Fibroblast of skin of left quadriceps (primary cell): ENCODE measurements at places on chromosomes 12 and 14.
A peak's percentile ranks its signal among the peaks of the same experiment; 100 is the strongest.

- DNase-seq: no peak
Measured at GRCh38 chr12:121512561-121512960, 68.3 kb downstream of the KDM2B start.

DNA sequence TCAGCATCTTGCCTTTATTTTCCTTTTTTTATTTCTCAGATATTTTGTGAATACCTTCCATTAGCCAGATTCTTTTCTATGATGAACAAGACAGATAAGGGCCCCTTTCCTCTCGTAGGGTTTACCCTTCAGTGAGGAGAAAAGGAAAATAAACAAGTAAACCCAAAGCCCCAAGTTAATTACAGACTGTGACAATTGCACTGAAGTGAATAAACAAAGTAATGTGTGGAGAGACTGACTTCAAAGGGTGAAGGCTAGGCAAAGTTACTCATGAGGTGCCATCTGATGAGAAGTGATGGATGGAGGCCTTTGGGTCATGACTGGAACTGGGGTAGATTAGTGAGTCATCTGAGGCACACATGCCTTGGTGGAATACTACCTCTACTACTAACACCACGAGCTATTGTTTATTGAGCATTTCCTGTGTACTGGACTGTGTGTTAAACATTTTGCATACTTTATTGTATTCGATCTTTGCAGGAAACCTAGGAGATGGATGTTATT is 143.4 kb upstream of the PRICKLE1 start:
- DNase-seq: no peak

DNA sequence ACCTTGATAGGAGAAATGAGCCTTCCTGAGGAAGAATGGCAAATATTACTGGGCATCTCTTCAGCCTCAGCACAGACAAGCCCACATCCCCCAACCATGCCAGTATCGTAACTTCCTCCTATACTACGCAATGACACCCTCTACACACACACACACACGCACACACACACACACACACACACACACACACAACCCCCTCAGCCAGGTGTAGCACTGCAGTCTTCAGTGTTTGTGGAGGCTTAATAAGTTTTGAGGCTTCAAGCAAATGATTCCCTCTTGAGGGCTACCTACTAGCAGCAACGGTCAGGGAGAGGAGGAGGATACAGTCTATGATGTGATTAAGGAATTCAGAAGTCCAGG is 1.6 kb downstream of the DGKA start:
- DNase-seq: no peak

- no peak for DNase-seq
Measured at GRCh38 chr12:41286426-41286825, 98.3 kb downstream of the PDZRN4 start.

DNA sequence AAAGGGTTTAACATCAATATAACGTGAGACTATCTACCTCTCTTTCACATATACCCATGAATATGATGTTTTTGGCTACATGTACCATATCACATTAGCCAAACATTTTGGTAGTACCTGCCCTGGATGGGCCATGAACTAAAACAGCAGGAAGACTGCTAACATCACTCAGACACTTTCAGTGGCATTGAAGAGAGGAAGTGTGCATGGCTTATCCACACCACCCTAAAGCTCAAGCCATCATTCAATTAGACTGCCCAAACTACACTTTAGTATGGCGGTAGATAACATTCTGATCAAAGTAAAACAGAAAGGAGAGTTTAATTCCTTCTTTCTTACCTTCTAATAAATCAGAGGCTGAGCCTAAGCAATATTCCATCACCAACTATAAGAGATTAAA is 103.0 kb downstream of the PEBP1 start:
- DNase-seq: no peak

- no peak for DNase-seq
Measured at GRCh38 chr14:58488550-58488949, 61.0 kb downstream of the KIAA0586 start.

GRCh38 chr12:53287741-53288216 is 7.6 kb upstream of the PFDN5 start:
- DNase-seq: peak; percentile 24

DNA sequence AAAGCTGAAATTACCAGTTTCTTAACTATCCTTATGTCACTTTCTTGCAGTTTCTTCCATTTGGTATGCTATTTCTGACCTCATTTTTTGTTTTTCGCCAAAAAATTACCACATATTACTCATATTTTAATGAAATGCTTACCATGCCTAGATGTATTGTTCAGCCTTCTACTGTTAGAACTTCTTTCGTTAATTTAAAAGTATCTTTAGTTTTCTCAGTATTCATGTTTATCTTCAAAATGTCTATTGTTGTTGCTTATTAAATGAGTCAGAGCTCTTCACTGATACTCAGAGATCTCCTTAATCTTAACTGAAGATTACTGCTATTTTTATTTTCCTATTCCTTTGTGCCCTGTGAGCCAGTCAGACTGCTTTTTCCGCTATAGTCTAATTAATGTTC is 20.5 kb downstream of the RAP1B start:
- no peak for DNase-seq

DNA sequence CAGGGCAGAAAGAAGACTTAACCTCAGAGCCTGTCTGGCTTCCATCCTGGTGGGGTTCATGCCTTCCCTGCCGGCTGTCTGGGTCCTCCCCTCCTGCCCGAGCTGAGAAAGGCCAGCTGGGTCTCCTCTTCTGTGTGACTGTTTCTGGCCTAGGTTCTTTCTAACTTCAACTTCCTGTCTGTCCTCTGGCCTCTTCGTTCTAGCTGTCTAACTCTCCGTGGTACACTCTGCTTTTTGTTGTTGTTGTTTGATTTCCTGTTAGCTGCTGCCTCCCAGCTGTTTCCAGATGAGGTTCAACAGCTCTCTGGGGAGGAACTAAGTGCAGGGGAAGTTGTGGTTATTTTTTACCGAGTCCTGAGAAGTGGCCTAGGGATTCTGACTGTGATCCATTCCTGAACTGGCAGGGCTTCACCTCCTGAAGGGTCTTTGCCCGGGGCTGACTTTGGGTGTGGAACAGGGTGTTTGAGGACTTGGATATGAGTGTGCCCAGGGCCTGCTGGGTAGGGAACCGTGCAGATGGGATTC is 3.2 kb downstream of the MLXIP start:
- DNase-seq: no peak

- DNase-seq: no peak
Measured at GRCh38 chr14:99792210-99792535, 1.0 kb upstream of the EML1 start.

GRCh38 chr14:58151133-58152013 is 640 bp downstream of the ARMH4 start:
- DNase-seq: no peak

- DNase-seq: no peak
Measured at GRCh38 chr12:117882181-117882580, 86.6 kb downstream of the KSR2 start.

- no peak for DNase-seq
Measured at GRCh38 chr12:101566318-101566717, 28.5 kb upstream of the MYBPC1 start.

GRCh38 chr12:104143002-104143401 is 5.0 kb upstream of the NFYB start:
- DNase-seq: no peak

GRCh38 chr12:55972456-55972855 is 1.4 kb upstream of the RAB5B start:
- no peak for DNase-seq

GRCh38 chr12:76820888-76821482 is 57.1 kb downstream of the ZDHHC17 start:
- peak; percentile 10 for DNase-seq

DNA sequence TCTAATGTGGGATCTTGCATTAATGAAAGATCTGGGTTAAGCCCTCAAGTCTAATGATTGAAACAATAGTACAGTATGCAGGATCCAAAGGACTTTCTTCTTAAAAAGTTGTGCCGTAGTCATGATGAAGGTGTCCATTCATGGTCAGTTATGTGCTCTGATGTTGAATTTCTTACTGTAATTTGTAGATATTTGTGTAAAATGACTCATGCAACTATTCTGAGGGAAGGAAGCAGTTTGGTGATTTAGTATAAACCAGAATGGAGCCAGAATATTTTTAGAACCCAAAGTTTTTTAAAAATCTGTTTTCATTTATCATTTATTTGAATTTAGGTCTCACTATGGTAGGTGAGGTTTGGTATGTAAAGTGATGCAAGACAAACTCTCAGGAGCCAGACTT is 151.2 kb downstream of the AKAP6 start:
- no peak for DNase-seq

DNA sequence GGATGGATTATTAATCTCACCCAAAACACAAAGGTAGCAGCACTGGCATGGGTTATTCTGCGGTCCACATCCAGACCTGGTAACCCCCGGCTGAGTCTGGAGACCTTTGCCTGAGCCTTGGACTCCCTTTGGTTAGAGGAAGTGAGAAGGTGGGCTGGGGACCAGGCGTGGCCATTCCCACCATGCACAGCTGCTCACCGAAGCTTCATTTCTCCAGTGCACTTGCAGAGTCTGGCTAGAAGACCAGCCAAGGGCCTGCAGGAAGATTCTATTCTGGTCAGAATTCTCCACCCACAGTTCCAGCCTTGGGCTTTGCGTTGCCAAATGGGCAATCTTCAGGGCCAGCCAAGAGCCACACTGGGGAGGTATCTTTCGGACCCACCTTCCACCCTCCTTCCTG is 73.0 kb downstream of the LGMN start:
- no peak for DNase-seq

DNA sequence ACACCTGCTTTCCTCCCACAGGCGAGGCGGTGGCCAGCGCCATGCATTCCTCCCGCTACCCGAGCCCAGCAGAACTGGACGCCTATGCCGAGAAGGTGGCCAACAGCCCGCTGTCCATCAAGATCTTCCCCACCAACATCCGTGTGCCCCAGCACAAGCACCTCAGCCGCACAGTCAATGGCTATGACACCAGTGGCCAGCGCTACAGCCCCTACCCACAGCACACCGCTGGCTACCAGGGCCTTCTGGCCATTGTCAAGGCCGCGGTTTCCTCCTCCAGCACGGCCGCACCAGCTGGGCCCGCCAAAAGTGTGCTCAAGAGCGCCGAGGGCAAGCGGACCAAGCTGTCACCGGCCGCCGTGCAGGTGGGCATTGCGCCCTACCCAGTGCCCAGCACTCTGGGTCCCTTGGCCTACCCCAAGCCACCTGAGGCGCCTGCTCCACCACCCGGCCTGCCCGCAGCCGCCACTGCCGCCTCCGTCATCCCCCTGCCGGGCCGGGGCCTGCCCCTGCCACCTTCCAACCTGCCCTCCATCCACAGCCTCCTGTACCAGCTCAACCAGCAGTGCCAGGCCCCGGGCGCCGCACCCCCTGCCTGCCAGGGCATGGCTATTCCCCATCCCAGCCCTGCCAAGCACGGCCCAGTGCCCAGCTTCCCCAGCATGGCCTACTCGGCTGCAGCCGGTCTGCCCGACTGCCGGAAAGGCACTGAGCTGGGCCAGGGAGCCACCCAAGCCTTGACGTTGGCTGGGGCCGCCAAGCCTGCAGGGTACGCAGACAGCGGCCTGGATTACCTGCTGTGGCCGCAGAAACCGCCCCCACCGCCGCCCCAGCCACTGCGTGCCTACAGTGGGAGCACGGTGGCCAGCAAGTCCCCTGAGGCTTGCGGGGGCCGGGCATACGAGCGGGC is 54.6 kb downstream of the FAM222A start:
- no peak for DNase-seq

DNA sequence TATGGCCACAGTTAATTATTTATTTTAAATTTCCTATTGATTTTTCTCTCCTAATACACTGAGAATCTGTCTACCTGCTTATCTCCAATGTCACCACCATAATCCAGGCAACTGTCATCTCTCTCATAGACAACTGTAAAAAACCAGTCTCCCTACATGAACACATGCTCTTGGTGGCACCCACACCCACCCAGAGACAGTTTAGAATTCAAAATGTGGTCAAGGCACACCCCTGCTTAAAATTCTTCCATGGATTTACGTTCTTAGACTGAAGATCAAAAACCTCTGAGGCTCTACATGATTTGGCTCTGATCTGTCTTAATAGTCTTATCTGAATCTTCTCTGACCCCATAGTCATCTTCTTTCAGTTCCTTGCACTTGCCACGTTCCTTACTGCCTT is 241.1 kb upstream of the ABCD2 start:
- no peak for DNase-seq

DNA sequence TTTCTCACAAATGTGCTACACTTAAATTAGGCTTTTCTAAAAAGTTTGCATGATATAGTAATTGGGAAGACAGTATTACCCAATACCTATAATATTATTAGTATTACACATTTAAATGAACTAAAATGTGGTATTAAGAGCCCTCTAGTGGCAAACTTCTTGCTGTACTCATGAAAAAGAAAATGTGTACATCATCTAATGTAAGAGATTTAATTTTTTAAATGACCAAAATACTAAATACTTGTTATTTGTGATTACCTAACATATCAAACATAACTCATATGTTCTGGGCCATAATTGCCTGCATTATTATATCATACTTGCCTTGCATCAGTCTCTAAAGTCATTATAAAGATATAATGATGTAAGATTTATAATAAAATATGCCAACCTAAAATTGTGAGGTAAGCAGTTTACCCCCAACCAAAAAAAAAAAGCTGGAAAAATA is 64.2 kb downstream of the DNAI7 start:
- DNase-seq: peak; percentile 31

DNA sequence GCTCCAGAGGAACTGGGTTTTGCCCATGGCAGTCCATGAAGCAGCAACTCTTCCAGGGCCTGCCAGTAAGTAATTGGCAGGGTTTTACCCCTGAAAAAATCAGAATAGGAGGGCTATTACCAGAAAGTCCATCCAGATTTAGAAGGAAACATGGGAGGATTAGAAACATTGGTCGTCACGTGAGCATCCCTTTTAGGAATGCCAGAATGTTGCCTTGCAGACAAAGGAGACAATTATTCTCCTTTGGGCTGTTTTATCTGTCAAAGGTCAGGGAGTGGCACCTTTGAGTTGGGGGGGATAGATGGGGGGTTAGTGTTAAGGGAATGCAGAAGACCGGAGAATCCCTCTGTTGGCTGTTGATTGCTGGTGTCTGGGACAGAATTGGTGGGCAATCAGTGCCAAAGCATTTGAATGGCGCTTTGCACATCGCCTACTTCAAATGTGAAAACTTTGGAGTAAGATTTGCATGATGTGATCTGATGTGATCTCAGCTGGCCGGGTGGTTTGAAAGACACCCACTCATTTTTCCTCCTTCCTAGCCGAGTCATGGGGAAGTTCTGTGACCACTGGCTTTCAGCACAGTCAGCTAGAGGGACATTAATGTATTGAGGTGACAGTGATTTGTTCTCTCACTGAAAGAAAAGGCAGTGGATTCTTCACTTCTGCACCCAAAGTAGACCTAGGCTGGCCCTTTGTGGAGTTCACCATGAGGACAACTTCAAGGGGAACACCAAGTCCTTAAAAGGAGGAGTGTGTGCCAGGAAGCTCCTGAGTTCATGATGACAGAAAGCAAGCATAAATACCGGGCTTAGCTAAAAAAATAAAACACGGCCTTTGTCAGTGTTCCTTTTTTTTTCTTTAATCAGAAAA is 31.4 kb downstream of the FLVCR2 start:
- DNase-seq: no peak

GRCh38 chr12:69513297-69513696 is 43.1 kb downstream of the FRS2 start:
- no peak for DNase-seq

- DNase-seq: no peak
Measured at GRCh38 chr14:68676511-68676943, 116.3 kb downstream of the ZFP36L1 start.
